ENCODE measurements at places on chromosomes 11 and 22. TPM values are rescaled to one million over a fixed set of nuclear protein-coding genes. Genes with fewer than 3 reads are reported as not detected.

The SAA4 gene
- not detected for total RNA-seq

The MS4A1 gene
- not detected for total RNA-seq

The BIK gene
- total RNA-seq, result not detected

The OR5J2 gene
- not detected for total RNA-seq

The DDIAS gene
- total RNA-seq, result 0.63 TPM

The MAP6 gene
- 0.86 TPM for total RNA-seq
